Neural crest cell (in vitro differentiated cells): ENCODE measurements at places on chromosomes 16 and 17. TPM values are rescaled to one million over a fixed set of nuclear protein-coding genes. Genes with fewer than 3 reads are reported as not detected.

GRCh38 chr17:80212962-80213642 lies 7.0 kb downstream of the SGSH start:
- peaks cover 14% of the 10 kb centered on the region for H3K4me1 ChIP-seq
- no peaks in the 10 kb centered on the region for H3K27me3 ChIP-seq
- peak overlapping the region; percentile 69 for H3K4me3 ChIP-seq
- DNase-seq, result no peak
- no peak overlapping the region for H3K27ac ChIP-seq

GRCh38 chr16:53945996-53946395 lies 242.0 kb downstream of the FTO start:
- H3K4me1 ChIP-seq, result peaks cover 21% of the 10 kb centered on the region
- peaks cover 8% of the 10 kb centered on the region for H3K36me3 ChIP-seq
- DNase-seq, result no peak
- H3K27me3 ChIP-seq, result peaks cover 29% of the 10 kb centered on the region

DNA sequence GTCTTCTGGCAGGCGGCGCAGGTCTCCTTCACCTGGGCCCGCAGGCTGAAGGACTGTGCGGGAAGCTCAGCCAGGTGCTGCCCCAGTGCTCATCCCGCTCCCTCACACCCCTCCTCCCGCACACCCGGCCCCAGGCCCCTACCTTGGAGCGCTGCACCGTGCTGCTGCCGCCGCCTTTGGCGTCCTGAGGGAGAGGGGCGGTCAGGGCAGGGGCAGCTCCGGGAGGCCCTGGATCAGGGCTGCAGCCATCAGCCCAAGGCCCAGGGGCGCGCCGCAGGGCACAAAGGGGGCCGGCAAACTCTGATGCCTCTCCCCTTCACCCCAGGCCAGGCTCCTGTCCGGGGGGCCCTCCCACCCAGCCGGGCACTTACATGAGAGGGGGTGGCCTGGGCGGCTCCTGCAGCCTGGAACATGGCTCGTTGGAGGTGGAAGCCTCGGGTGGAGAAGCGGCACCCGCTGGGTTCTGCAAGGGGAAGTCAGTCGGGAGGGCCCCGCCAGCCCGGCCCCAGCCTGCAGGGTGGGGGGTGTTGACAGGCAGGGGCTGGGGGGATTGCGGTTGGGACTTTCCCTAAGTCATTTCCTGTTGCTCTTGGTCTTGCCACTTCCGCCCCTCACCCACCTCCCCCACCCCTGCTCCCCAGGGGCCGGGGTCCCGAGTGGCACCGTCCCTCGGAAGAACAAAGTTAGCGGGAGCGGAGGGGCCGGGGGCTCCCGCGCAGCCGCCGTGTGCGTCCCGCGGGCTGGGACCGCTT lies 863 bp downstream of the LIMD2 start:
- H3K36me3 ChIP-seq, result peaks cover 12% of the 10 kb centered on the region
- H3K27me3 ChIP-seq, result peaks cover 6% of the 10 kb centered on the region
- peak; percentile 32 for DNase-seq
- peaks cover 36% of the 10 kb centered on the region for H3K4me1 ChIP-seq
- H3K27ac ChIP-seq, result no peak overlapping the region
- peak overlapping the region; percentile 90 for H3K4me3 ChIP-seq

- no peaks in the 10 kb centered on the region for H3K27me3 ChIP-seq
- H3K4me3 ChIP-seq, result no peak overlapping the region
- peaks cover 3% of the 10 kb centered on the region for H3K36me3 ChIP-seq
- DNase-seq, result no peak
These were observed 5.8 kb upstream of the VPS35L start for GRCh38 chr16:19549673-19550072.

DNA sequence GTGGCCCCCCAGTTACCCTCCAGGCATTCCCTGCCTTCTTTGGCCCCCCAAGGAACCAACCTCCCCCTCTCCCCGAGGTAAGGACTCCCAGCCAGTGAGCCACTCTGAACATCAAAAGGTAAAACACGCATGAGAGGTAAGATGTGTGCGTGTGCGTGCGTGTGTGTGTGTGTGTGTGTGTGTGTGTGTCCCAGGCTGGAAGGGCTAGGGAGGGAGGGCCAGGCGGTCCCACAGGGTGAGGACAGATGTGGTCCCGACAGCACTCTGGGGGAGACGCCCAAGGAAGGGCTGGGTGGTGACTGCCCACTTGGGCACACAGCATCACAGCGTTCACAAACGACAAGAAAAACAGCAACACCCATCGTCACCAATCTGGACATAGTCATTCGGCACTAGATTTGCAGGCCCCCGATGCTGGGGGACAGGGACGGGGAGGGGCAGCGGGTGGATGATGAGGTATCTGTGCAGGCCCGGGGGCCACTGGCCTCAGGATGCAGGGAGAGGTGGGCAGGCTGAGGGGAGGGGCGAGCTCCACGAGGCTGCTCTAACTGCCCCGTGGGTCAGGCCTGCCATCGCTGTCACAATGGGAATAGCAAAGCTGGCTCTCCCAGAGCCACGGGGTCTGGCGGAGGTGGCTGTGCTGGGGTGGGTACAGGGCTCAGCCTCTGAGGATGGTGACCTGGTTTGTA lies 16.3 kb downstream of the MNT start:
- H3K4me3 ChIP-seq, result peak overlapping the region; percentile 85
- DNase-seq, result peak; percentile 45
- H3K36me3 ChIP-seq, result peaks cover 7% of the 10 kb centered on the region
- H3K27ac ChIP-seq, result peak overlapping the region; percentile 99

DNA sequence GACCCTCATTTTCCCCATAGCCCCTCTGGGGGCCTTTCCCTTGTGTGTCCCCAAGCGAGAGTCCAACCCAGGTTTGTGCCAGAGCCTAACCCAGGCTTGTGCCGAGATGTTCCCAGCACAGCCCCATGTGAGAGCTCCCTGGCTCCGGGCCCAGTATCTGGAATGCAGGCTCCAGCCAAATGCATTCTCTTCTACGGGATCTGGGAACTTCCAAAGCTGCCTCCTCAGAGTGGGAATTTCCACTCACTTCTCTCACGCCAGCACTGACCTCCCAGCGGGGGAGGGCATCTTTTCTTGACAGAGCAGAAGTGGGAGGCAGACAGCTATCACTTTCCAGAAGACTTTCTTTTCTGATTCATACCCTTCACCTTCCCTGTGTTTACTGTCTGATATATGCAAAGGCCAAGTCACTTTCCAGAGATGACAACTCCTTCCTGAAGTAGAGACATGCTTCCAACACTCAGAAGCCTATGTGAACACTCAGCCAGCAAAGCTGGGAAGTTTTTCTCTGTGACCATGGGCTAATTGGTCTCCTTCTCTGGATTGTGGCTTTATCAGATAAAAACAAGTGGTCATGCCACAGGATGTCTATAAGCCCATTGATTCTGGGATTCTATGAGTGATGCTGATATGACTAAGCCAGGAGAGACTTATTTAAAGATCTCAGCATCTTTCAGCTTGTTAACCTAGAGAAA lies 2.5 kb upstream of the CCL2 start:
- no peak overlapping the region for H3K4me3 ChIP-seq
- no peaks in the 10 kb centered on the region for H3K36me3 ChIP-seq
- H3K27ac ChIP-seq, result no peak overlapping the region
- H3K4me1 ChIP-seq, result peaks cover 8% of the 10 kb centered on the region
- H3K27me3 ChIP-seq, result peaks cover 10% of the 10 kb centered on the region
- DNase-seq, result no peak

GRCh38 chr17:74949455-74950115 lies 13.9 kb downstream of the OTOP3 start:
- DNase-seq, result no peak
- H3K36me3 ChIP-seq, result no peaks in the 10 kb centered on the region
- H3K27me3 ChIP-seq, result peaks cover 27% of the 10 kb centered on the region
- no peaks in the 10 kb centered on the region for H3K4me1 ChIP-seq

DNA sequence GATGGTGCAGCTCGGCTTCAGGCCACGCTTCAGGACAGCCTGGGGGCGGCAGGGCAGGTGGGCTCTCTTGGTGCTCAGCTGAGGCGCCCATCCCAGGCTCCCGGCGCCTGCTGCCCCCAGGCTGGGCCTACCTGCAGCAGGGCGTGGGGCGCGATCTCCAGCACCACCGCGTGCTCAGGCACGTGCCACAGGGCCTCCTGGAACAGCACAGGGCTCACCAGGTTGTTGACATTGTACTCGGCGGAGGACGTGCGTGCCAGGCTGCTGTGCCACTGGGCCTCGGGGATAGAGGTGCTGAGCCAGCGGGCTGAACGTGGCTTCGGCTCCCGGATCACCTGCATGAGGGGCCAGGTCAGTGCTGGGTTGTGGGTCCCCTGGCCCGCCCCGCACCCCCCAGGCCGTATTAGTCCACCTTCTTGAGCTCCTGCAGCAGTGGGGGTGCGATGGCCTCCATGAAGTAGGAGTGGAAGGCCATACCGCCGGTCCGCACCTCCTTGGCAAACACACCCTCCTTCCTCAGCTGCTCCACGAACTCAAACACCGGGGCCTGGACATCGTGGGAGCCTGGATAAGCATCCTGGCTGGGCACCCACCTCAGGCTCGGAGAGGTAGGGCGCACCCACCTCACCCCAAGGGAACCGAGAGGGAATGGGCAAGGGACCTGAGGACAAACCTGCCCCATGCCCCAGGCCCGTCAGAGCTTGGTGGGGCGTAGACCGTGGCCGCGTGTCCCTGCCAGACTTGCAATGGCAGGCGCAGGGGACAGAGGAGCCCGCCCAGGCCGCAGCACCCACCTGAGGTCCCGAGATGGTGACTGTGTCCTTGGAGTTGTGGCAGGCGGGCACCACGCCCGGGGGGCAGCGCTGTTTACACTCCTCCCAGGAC lies 9.0 kb downstream of the FASN start:
- H3K27ac ChIP-seq, result no peak overlapping the region
- no peak for DNase-seq
- no peaks in the 10 kb centered on the region for H3K27me3 ChIP-seq
- H3K4me1 ChIP-seq, result no peaks in the 10 kb centered on the region
- H3K4me3 ChIP-seq, result no peak overlapping the region
- H3K36me3 ChIP-seq, result no peaks in the 10 kb centered on the region

DNA sequence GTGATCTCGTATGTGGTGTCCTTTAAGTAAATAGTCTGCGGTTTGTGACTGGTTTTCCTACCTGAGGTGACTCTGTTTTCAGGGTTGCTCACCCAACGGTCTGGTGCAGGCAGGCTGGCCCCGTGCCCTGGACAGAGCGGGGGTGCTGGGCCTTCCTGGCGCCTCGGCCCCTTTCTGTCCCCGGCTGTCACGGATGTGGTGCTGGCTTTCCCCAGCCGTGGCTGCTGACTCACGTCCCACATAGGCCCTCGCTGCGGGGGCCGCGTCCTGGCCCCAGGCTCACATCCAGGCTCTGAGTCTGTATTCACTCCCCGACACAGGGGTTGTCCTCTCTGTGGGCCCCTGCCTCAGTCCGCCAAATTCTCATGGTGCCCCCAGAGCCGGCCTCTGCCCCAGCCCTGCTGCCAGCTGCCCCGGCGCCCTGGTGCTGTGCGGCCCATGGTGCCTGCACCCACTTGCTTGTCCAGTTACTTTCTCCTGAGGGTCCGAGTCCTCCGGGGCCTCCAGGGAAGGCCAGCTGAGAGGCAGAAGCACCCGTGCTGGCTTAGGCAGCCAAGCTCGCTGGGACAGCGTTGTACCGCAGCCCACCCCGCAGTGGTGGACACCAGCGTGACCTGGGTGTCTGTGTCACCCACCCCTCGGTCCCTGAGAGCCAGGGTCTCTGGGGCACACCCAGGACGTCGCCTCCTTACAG lies 5.9 kb downstream of the CHMP6 start:
- no peak overlapping the region for H3K27ac ChIP-seq
- H3K4me1 ChIP-seq, result peaks cover 11% of the 10 kb centered on the region
- no peak for DNase-seq
- peaks cover 12% of the 10 kb centered on the region for H3K27me3 ChIP-seq

DNA sequence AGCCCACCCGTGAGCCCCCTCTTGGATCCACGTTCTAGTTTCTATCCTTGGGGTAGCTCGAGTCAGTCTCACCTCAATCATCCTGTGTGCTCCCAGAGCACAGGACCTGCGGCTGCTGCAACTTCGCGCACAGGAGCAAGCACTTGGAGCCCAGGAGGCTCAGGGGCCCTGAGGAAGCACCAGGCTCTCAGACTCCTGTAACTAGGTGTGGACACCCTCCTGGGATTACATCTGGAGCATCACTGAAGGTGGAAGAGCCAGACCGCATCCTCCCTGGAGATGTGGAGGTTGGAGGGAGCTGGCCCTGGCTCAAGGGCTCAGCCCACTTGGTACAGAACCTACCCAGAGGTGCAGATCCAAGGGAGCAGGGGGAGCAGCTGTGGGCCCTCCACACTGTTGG lies 2.7 kb downstream of the HBQ1 start:
- H3K27ac ChIP-seq, result no peak overlapping the region
- H3K27me3 ChIP-seq, result peaks cover 29% of the 10 kb centered on the region
- peaks cover 9% of the 10 kb centered on the region for H3K36me3 ChIP-seq
- H3K4me1 ChIP-seq, result peaks cover 3% of the 10 kb centered on the region

DNA sequence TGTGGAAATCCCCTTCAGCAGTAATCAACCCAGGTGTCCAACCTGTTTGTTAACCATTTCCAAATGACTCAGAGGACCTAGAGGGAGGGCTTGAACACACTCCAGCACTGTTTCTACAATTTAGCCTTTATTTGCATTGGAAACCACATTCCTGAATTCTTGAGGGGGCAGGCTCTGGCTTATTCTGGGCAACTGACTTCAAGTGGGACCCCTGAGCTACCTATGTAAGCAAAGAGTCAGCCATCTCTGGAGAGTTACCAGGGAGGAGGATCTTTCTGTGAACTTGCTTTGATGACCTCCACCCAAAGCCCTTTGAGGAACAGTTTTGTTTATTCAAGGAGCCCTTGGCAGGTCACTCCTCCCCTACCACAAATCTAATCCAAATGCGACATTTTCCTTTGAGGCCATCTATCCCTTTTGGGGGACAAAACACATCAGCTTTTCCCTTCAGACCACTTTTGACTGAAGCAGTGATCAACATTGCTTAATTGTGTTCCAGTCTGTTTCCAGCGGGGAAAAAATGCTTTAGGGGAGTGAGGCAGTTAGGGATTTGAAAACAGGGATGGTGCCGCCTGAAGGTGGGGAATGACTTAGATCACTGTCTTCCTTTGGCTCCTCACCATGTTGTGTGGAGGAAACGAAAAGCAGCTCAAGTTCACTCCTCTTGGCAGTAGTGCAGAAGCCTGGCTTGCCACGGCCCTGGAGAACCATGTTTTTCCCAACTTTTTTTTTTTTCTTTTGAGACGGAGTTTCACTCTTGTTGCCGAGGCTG lies 46.2 kb downstream of the TUBD1 start:
- peaks cover 3% of the 10 kb centered on the region for H3K27me3 ChIP-seq
- H3K4me1 ChIP-seq, result peaks cover 6% of the 10 kb centered on the region
- no peak overlapping the region for H3K27ac ChIP-seq
- H3K36me3 ChIP-seq, result peaks cover 6% of the 10 kb centered on the region

GRCh38 chr17:75572713-75573539 lies 14.7 kb upstream of the MYO15B start:
- H3K4me1 ChIP-seq, result no peaks in the 10 kb centered on the region
- H3K27me3 ChIP-seq, result no peaks in the 10 kb centered on the region
- no peak overlapping the region for H3K27ac ChIP-seq
- H3K36me3 ChIP-seq, result no peaks in the 10 kb centered on the region
- no peak for DNase-seq

SLFN14 gene
- total RNA-seq, result not detected in 2 replicates

PYDC1 gene
- not detected in 2 replicates for total RNA-seq

RASD1 gene
- total RNA-seq, result 8.0 and 8.3 TPM in 2 replicates

CCL3 gene
- total RNA-seq, result not detected in 2 replicates

KRTAP9-2 gene
- not detected in 2 replicates for total RNA-seq

HOXB13 gene
- not detected in 2 replicates for total RNA-seq

STH gene
- not detected in 2 replicates for total RNA-seq
